ENCODE measurements at places on chromosomes 11 and 22. TPM values are rescaled to one million over a fixed set of nuclear protein-coding genes. Genes with fewer than 3 reads are reported as not detected.

GRCh38 chr11:131217313-131218310 is 152.8 kb upstream of the NTM start:
- DNase-seq = no peak

DNA sequence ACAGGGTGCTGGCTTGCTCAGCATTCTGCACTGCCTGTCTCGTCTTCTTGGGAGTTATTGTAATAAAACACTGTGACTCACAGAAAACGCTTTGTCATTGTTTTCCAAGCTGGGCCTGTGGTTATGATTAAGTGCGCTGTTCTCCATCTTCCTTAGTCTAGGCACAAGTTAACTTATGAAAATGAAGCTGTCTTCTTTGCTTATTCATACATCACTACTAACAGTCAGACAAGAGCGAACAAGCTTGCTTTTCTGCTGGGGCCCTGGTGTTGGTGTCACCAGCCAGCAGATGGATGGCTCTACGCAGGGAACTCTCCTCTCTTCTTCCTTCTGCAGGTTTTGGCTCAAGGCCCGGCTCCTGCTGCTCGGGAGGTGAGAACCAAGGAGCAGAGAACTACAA is 380.1 kb upstream of the SYN3 start:
- no peak for DNase-seq

DNA sequence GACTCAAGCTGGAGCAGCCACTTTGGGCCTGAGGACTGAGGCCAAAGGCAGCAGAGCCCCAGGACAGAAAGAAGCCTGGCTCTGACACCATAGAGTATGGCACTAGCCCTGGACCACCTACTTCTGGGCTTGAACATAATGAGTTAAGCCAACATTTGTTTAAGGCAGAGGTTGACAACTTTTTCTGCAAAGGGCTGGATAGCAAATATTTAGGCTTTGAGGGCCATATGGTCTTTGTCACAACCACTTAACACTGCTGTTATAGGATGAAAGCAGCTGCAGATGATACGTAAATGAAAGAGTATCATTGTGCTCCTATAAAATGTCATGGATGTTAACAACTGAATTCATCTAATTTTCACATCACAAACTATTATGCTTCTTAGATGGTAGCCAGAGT is 16.6 kb downstream of the OSBP start:
- DNase-seq = no peak

- DNase-seq = no peak
Measured at GRCh38 chr11:78943154-78943553, 368.5 kb upstream of the NARS2 start.

DNA sequence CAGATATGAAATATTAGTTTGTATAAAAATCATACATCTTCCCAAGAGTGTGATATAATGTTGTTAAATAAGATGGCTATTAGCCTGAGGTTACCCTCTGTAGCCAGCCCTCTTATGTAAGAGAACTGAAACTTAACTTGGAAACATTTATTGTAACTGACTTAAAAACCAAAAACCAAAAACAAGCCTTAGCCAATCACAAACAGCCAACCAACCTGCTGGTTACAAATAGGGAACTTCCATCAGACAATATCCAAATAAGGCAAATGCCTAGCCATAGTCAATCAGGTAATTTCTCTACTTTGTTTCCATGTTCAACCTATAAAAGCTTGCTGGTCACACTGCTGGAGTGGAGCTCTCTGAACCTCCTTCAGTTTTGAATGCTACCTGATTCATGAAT is 14.1 kb downstream of the KBTBD3 start:
- no peak for DNase-seq

DNA sequence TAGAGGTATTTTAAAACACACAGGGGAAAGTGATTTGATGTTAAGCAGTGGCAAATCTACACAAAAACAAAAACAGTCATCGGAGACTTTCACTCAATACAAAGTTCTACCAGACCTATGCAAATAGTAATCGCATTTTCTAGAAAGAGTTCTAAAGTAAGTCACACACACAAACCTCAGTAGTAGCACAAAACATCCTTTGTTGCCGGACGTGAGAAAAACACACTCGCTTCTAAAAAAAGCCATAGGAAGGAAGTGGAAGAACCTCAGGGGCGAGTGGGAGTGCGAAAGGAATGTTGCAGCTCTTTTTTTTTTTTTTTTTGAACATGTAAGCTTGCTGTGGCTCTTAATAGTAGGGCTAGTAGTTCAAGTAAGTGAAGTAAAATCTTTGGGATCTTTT is 88.9 kb downstream of the MAML2 start:
- no peak for DNase-seq

BRSK2 gene
- polyA plus RNA-seq = 1.1 TPM

DNA sequence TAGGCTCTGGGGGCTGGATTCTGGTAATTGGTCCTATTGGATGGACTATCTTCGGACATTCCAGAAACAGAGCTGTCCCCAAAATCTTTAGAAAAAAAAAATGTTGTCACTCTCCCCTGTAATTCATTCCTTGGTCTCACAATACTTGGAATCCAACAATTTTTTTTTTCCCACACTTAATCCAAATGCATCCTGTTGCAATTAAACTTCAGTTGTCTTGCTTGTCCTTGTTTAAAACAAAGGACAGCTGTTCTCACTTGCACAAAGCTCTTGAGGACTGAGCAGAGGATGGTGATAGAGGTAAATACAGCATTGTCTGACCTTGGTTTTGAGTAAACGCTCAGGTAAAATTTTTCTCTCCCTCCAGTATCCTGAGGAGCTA is 75.3 kb downstream of the SC5D start:
- DNase-seq = no peak

- DNase-seq = no peak
Measured at GRCh38 chr22:35555483-35555890, 14.9 kb downstream of the RASD2 start.

DNA sequence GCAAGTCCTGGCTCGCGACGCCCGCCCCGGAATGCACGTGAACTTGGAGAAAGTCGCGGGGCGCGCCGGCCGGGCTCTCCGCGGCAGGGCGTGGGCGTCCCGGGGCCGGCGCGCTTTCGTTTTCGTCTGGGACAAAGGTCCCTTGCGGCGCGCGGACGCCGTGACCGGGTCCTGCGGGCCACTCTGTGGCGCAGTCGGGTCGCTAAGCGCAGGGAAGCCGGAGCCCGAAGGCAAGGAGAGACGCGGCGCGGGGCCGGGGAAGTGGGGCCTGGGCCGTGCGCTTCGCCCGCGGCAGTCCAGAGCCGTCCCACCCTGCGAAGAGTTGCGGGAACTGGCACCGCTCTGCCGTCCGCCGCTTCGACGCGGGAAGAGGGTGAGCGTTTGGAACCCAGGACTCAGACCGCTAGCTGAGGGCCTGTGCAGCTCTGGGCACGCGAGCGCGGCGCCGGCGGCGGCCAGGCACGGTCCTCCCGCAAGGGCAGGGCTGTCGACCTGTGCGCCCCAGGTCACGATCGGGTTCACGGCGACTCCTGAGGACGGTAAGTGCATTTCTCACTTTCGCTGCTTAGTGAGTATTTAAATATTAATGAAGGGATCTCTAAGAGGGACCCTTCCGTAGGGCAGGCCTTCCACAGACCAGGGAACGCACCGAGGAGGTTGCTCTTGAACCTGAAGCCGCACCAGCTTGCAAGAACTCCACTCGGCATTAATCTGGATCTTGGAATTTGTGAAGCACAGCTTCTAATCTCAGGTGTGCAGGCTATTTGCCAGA is 78.0 kb upstream of the PPARA start:
- no peak for DNase-seq

GRCh38 chr11:27754035-27755017 is 54.1 kb upstream of the BDNF start:
- DNase-seq = peak; percentile 16

TRIM49 gene
- polyA plus RNA-seq = not detected

DNA sequence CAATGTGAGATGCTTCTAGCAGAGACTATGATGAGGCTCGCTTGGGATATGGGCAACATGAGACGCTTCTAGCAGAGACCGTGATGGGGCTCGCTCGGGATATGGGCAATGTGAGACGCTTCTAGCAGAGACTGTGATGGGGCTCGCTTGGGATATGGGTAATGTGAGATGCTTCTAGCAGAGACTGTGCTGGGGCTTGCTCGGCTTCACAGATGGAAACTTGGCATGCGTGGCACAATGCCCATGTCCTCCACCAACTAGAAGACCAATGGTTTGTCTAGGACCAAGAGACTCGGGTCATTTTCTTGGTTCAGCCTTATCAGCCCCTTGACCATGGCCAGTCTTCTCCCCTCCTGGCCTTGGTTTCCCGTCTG is 7.1 kb downstream of the MYEOV start:
- no peak for DNase-seq

DNA sequence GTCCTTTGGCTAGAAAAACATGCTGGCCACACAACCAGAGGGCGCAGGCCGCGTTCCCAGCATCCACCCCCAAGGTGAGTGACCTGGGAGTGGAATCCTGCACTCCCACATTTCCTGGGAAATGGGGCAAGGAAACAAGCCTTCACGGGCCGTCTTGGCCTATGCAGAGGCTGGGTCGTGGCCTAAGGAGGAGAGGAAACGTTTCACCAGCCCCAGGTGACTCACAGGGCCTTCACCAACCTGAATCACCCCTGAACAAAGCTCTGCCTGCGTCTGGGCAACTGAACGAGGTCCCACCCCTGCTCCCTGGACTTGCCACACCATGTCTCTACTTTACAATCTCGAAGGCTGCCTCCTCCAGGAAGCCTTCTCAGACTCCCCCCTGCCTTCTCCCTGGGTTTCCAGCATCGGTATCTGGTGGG is 13.2 kb downstream of the MYH9 start:
- no peak for DNase-seq

TIMM8B gene
- polyA plus RNA-seq = 72.7 TPM

DNA sequence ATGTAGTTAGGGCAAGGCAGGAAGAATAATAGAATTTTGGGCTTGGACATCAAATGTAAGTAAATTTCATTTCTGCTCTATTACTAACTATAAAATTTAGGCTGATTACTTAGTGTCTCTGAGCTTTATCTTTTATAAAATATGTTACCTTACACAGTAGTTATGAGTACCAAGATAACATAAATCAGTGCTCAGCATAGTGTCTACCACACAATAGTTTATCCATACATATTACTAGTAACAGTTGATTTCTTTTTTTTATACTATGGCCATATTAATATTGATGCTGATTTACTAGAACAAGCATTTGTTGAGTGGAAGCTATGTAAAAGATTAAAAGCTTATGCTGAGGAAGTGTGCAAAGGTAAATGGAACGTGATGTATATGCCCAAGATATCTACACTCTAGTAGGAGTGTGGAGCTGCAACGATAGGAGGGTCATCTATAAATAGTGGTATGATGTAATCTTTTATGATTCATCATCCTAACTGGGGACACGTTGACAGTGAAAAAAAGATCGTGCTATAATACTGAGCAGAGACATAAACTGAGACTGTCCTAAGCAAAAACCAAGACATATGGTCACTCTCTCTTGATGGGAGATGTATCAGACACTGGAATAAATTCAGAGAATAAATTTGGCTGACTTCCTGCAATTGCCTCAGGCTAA is 8.7 kb upstream of the SLC5A12 start:
- no peak for DNase-seq

DNA sequence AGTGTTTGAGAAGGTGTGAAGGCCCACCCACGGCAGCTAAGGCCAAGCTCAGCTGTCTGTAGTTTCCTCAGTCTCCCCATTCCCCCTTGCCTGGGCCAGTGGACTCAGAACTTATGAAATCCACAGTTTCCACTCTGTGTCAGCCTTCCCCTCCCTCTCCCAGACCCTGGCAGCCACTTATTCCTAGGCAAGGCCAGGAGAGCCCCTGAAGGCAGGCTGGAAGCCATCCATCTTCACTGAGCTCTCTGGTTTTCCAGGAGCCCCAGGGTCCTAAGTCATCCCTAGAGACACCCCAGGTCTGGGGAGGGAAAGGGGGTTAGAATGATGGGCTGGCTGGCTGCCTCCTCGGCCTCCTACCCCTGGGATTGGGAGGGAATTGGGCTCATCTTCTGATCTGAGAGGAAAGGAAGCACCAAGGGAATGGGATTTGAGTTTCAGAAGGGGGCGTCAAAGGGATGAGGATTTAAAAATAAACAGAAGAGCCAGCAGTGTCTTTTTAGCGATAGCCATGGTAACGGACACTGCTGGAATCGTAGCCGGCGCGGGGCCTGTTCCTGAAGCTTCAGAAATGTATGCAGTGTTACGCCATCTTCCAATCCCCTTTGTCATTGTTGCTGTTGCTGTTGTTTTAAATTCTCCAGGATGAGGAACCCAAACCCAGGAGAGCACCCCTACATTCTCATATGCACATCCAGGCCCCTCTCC is 561.1 kb upstream of the CADM1 start:
- no peak for DNase-seq

DNA sequence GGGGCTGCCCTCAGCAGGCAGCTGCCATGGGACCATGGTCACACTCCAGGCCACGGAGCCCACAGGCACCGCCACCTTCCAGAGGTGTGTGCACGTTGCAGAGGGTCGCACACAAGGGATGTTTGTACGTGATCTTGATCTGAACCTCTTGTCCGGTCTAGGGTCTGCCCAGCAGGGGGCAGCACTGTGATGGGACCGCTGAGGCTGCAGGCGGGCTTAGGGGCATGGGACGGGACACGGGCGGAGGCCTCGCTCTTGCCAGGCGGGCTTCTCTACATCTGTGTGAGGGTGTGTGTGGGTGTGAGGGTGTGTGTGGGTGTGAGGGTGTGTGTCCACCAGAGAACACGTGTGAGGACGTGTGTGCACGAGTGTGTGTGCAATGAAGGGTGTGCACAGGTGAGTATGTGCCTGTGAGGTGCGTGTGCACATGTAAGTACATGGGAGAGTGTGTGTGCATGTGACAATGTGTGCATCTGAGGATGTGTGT is 52.4 kb downstream of the CACNA1I start:
- no peak for DNase-seq

DNA sequence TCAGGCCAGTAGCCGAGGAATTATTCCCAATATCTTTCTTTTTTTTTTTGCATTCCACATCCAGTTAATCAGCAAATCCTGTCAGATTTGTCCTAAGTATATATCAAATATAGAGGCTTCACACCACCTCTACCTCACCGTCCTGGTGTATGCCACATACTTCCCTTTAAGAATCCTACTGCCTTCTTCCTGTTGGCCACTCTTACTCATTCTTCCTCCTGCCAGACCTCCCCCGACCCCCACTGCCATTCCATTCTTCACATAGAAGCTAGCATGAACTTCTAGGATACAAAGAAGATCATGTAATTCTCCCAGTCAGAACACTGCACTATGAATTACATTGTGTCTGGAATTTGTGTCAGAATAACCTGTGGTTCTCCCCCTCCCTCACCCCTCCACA is 89.5 kb downstream of the TRIM44 start:
- DNase-seq = no peak

OR51B4 gene
- polyA plus RNA-seq = 0.26 TPM

- no peak for DNase-seq
Measured at GRCh38 chr11:25423436-25424199, 908.3 kb upstream of the ANO3 start.

- DNase-seq = no peak
Measured at GRCh38 chr22:19820880-19821522, 33.7 kb downstream of the GNB1L start.

- DNase-seq = no peak
Measured at GRCh38 chr11:43790444-43790794, 90.2 kb upstream of the ALKBH3 start.

SC5D gene
- 61.5 TPM for polyA plus RNA-seq

MMP13 gene
- polyA plus RNA-seq = 0.13 TPM

Measured in left renal pelvis (tissue), 4 donors.